Hepatocyte (in vitro differentiated cells): ENCODE measurements at places on chromosomes 4 and X. TPM values are rescaled to one million over a fixed set of nuclear protein-coding genes. Genes with fewer than 3 reads are reported as not detected.

GRCh38 chr4:56099378-56099786 lies 150.6 kb downstream of the CEP135 start:
- H3K27me3 ChIP-seq, result no peaks in the 10 kb centered on the region
- no peaks in the 10 kb centered on the region for H3K36me3 ChIP-seq
- no peak overlapping the region for H3K27ac ChIP-seq
- H3K4me3 ChIP-seq, result no peak overlapping the region
- no peak for DNase-seq

DNA sequence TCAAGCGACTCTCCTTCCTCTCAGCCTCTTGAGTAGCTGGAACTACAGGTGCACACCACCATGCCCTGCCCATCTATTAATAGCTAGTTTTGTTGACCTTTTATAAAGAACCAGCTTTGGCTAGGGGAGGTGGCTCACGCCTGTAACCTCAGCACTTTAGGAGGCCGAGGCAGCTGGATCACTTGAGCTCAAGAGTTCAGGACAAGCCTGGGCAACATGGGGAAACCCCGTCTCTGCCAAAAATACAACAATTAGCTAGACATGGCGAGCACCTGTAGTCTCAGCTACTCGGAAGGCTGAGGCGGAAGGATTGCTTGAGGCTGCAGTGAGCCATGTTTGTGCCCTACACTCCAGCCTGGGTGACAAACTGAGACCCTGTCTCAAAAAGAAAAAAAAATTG lies 2.7 kb downstream of the TKTL1 start:
- no peak overlapping the region for H3K4me3 ChIP-seq
- no peak overlapping the region for H3K27ac ChIP-seq
- no peaks in the 10 kb centered on the region for H3K27me3 ChIP-seq
- H3K36me3 ChIP-seq, result no peaks in the 10 kb centered on the region
- H3K4me1 ChIP-seq, result no peaks in the 10 kb centered on the region

DNA sequence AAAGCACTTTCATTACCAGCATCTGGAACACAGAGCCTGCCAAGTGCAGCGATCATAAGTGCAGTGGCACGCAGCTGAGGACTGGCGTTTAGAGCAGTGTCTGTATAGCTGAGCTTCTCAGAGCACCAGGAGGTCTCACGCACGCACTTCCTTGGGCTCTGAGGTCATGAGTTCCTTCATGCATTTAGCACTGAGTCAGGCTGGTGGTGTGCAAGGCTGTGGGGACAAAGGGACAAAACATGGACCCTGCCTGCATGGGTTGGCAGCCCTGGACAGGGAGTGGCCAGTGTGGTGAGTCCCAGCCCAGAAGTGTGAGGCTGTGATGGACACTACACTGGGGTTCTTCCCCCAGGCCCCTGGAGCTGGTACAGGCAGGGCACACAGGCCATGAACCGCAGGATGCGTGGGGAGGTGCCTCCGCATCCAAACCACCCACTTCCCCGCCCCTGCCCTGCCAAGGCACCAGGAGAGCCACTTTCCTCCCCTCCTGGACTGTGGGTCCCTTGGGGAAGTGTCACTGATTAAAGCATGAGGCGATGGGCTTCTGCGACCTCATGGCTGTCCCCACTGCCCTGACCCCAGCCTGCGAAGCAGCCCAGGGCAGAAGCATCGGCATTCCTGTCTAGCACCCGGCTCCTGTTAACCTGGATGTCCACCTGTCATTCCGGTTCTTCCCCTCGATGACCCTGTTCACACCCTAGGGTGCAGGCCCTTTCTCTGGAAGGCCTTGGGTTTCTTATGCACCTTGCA lies 37.2 kb upstream of the GPR78 start:
- no peak overlapping the region for H3K4me3 ChIP-seq
- peaks cover 3% of the 10 kb centered on the region for H3K4me1 ChIP-seq
- H3K27ac ChIP-seq, result no peak overlapping the region
- no peaks in the 10 kb centered on the region for H3K27me3 ChIP-seq

DNA sequence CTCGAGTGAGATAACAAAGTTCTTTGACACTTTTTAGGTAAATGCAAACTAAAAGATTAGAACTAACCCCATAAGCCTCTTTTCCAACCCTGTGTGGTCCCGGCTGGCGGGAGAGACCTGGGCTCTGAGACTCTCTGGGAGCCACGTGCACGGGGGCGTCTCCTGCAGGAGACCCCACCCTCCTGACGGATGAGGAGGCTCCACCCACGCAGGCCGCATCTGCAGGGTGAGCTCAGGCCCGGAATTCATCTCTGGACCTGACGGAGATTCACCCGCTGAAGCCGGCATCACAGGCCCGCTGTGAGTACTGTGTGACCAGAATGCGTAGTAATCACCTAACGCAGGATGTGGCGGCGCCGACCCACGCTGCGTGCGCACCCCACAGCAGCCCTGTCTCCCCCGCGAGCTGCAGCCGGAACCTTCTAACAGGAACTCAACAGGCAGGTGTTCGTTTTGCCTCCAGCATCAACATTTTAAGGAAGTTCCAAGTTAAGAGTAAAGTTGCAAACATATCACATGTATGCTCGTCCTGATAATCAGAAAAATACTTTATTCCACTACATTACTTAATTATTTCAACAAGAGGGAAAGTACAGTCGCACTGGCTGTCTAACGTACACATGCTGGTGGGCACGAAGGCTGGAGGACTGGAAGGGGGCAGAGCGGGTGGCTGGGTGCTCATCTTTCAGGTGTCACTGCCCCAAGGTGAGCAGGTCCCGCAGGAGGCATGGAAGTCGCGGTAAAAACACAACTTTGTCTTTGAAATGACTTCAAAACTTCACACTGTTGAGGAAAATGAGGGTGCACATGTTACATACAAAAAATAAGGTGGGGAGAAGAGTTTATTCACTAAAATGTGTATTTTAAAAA lies 44.5 kb downstream of the FGFRL1 start:
- peaks cover 3% of the 10 kb centered on the region for H3K4me1 ChIP-seq
- no peak overlapping the region for H3K4me3 ChIP-seq
- no peak overlapping the region for H3K27ac ChIP-seq

DNA sequence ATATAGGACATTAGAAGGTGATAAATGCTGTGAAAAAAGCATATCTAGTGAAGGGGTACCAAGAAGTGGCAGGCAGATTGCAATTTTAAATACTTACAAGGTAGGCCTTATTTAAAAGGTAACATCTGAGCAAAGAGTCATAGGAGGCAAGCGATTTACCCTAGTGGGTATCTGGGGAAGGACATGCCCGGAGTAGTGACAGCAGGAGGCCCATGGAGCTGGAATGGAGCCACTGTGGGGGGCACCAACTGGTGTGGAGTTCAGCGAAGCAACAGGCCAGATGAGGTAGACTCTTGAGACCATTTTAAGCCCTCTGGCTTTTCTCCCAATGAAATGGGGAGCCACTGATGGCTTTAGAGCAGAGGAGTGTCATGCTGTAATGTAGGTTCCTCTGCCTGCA lies 37.3 kb downstream of the SEC24D start:
- no peak for DNase-seq
- no peaks in the 10 kb centered on the region for H3K4me1 ChIP-seq
- H3K27ac ChIP-seq, result no peak overlapping the region
- no peak overlapping the region for H3K4me3 ChIP-seq
- H3K27me3 ChIP-seq, result no peaks in the 10 kb centered on the region

The F8A3 gene
- polyA plus RNA-seq, result 7.0 and 11.9 TPM in 2 replicates

The MBNL3 gene
- 9.6 and 11.6 TPM in 2 replicates for polyA plus RNA-seq

The SMIM10L2A gene
- 4.2 and 5.0 TPM in 2 replicates for polyA plus RNA-seq

DNA sequence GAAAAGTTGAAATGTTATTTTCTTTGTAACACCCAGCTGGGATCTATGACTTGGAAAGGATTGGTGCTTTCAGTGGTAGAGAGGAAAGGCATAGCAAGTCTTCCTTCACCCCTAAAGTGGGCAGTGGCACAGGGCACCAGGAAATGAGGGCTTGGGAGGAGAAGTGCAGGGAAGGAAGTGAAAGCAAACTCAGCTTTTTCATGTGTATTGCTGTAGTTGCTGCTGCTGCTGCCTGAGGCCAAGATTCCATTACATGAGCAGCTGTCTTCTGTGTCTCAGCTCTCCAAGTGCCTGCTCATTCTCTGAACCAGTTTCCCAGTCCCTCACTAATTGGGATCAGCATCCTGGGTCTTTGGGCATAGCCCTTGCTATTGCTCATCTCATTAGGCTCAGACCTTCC lies 2.6 kb downstream of the HCCS start:
- no peaks in the 10 kb centered on the region for H3K27me3 ChIP-seq
- H3K4me3 ChIP-seq, result no peak overlapping the region
- no peaks in the 10 kb centered on the region for H3K4me1 ChIP-seq
- DNase-seq, result no peak

- H3K4me3 ChIP-seq, result no peak overlapping the region
- no peaks in the 10 kb centered on the region for H3K27me3 ChIP-seq
- no peaks in the 10 kb centered on the region for H3K36me3 ChIP-seq
- no peak overlapping the region for H3K27ac ChIP-seq
- no peaks in the 10 kb centered on the region for H3K4me1 ChIP-seq
Observed at GRCh38 chrX:134161162-134161561, 75.8 kb upstream of the CCDC160 start.

DNA sequence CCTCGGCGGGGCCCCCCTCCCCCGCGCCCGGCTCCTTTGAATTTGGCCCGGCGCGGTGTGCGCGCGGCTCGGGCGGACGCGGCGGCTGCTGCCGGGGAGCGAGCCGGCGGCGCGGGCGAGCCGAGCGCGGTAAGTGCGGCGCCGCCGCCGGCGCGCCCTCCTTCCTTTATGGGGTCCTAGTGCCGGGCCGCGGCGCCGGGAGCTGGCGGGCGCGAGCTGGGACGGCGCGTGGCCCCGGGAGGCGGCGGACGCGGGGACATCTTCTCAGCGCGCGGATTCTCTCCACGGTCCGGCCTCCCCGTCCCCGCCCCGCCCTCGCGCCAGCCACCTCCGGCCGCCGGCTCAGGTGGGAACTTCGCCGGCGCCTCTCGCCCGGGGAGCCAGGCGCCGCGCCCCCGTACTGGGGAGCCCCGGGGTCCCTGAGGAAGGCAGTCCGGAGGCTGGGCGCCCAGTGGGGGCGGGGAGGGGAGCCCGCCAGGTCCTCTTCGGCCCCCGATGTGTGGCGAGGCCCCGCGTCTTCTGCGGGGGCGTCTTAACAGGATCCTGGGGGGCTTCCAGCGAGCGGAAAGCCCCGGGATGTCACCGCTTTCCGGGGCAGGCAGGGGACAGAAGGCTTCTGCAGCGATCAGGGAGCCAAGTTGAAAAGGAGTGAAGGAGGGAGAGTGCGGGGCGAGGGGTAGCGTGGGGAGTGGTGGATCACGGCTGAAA lies 98.4 kb upstream of the TENM3 start:
- peak overlapping the region; percentile 83 for H3K4me3 ChIP-seq
- peak overlapping the region; percentile 88 for H3K27ac ChIP-seq
- peaks cover 11% of the 10 kb centered on the region for H3K4me1 ChIP-seq
- H3K36me3 ChIP-seq, result no peaks in the 10 kb centered on the region
- DNase-seq, result peak; percentile 75
- H3K27me3 ChIP-seq, result peaks cover 8% of the 10 kb centered on the region

DNA sequence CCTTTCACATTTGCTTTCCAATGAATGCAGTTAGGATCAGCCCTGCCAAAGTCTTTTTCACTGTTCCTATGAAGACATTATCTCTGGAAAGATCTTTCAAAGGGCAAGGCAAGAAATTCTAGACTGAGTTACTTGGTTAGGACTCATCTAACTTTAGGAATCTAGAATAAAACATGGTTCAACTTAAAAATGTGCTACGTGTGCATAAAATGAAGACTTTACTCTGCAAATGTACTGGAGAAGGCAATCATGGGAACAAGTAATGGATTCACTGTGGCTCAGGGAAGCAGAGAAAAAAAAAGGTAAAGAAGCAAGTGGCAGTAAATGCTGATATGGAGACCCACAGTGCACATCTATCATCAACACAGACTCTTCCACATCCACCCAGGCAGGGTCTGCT lies 297.4 kb downstream of the HNRNPD start:
- H3K36me3 ChIP-seq, result no peaks in the 10 kb centered on the region
- H3K27me3 ChIP-seq, result no peaks in the 10 kb centered on the region
- H3K4me3 ChIP-seq, result no peak overlapping the region
- H3K4me1 ChIP-seq, result no peaks in the 10 kb centered on the region
- H3K27ac ChIP-seq, result no peak overlapping the region
- DNase-seq, result no peak

DNA sequence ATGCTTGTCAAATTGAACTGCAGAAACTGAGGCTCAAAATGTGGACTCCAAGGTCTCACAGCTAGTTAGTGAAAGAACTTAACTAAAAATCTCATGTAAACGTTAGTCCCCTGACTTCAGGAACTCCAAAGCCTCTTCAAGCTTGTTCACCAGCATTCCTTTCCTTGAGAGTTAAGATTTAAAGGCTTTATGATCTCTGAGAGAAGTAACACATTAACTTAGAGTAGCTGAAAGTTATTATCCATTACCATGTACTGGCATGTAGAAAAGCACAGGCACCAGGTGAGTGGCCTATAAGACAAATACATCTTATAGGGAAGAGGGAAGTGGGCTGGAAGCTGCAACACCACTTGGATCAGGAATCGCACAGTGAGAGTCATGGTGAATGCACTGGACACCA lies 15.3 kb downstream of the PARM1 start:
- DNase-seq, result peak; percentile 19
- no peaks in the 10 kb centered on the region for H3K27me3 ChIP-seq
- H3K4me3 ChIP-seq, result no peak overlapping the region
- H3K36me3 ChIP-seq, result no peaks in the 10 kb centered on the region
- H3K27ac ChIP-seq, result peak overlapping the region; percentile 79

GRCh38 chr4:44447563-44448504 lies 775 bp downstream of the KCTD8 start:
- peak overlapping the region; percentile 11 for H3K27ac ChIP-seq
- peaks cover 4% of the 10 kb centered on the region for H3K4me1 ChIP-seq

The PI4K2B gene
- 11.8 and 12.6 TPM in 2 replicates for polyA plus RNA-seq

The RNF113A gene
- 14.1 and 19.7 TPM in 2 replicates for polyA plus RNA-seq

- H3K36me3 ChIP-seq, result no peaks in the 10 kb centered on the region
- no peaks in the 10 kb centered on the region for H3K4me1 ChIP-seq
- peak; percentile 67 for DNase-seq
- no peaks in the 10 kb centered on the region for H3K27me3 ChIP-seq
- H3K4me3 ChIP-seq, result no peak overlapping the region
Observed at GRCh38 chr4:164731827-164732474, 22.0 kb upstream of the SMIM31 start.

GRCh38 chr4:81740487-81740886 lies 268.8 kb upstream of the RASGEF1B start:
- no peaks in the 10 kb centered on the region for H3K27me3 ChIP-seq
- DNase-seq, result no peak
- no peaks in the 10 kb centered on the region for H3K4me1 ChIP-seq
- H3K36me3 ChIP-seq, result no peaks in the 10 kb centered on the region
- H3K4me3 ChIP-seq, result no peak overlapping the region

- no peaks in the 10 kb centered on the region for H3K27me3 ChIP-seq
- no peak overlapping the region for H3K4me3 ChIP-seq
- H3K4me1 ChIP-seq, result no peaks in the 10 kb centered on the region
- no peak overlapping the region for H3K27ac ChIP-seq
Observed at GRCh38 chr4:115515366-115515765, 401.9 kb upstream of the NDST4 start.

The TMPRSS11D gene
- polyA plus RNA-seq, result 0.23 TPM in 1 of 2 replicates, not detected in the other
